GM06990 (cell line): ENCODE measurements at places on chromosomes 2 and 18.
A peak's percentile ranks its signal among the peaks of the same experiment; 100 is the strongest.

DNA sequence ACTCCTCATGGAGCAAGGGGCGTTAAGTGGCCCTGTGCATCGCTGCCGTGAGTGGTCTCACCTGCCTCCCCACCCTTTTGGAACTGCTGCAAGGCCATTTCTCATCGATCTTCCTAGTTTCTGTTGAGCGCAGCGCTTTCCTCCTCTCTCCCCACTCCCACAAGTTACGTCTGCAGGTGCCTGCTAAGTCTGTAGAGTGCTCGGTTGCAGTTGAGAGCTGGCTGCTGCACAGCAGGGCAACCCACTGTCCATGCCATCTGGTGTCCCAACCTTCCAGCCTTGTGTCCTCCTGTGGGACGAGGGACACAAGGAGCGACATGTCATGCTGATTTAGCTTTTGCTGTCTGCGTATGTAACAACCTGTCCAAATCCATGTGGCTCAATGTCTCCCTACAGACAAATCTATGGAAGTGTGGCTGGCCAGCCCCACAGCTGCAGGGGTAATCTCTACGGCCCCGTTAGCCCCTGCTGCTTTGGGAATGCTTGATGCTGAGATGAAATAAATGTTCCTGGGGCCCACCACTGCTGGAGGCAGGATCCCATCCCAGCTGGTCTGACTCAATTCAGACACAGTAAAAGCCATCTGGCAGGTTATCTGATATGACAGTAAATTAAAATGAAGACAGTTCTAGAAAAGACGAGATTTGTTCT, 68.1 kb upstream of the TCF7L1 start:
- DNase-seq = no peak

DNA sequence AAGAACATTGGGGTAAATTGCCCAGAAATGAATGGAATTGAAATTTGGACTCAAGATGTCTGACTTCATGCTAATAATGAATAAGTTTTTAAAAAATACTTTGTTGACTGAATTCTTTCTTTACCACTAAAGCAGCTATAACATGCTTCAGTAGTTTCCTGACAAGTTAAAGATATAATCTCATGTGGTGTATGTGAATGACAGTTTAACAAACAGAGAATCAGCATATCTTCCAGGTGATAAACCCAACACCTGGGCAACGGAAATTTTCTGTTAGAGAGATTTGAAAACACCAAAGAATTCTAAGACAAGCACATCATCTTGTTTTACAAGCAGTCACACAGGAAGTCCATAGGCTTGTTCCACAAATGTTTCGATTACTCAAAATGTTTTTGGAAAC, 372.6 kb upstream of the VRK2 start:
- DNase-seq = no peak

DNA sequence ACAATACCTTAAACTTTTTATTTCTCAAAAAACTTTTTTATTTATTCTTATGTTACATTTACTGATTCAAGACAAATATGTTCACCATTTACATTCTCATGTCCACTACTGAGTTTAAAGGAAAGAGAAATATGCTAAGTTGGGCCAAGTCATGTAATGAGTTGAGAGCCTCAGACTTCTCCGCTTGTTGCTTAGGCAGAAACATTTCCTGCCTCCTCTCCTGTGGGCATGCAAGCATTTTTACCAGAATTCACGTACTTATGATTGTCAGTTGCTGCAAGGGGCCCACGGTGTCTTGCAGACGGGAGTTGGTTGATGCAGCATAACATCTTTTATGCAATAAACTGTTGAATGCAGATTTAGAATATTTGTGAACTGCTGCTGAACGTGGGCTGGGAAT, 51.8 kb downstream of the MYO1B start:
- DNase-seq = no peak

DNA sequence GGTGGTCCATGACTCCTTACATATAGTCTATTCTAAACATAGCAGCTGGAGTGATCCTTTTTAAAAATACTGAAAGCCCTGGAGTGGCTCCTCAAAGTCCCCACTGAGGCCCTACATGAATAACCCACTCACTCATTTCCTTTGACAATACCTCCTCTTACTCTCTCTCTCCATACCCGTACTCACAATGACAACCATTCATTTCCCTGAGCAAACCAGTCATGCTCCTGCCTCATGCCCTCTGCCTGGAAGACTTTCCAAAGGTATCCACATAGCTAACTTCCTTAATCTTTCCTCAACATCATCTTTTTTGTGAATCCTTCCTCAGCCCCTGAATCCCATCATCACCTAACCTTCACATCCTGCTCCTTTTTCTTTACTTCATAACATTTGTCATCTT, 102.6 kb downstream of the BAZ2B start:
- DNase-seq = no peak

DNA sequence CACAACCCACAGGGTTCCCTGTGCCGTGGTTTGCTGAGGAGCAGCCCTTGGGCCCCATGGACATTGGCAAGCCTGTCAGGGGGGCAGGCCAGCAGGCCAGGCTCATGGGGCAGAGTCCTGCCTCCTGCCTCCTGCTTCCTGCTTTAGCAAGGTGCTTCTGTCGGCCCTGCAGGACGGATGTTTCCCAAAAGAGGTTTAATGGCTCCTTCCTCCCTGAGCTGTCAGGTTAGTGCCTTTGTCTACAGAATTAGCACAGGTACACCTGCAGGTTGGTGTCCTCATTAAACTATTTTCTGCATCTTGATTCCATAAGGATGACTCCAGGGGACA, 152.3 kb downstream of the TTC32 start:
- DNase-seq = no peak

GRCh38 chr2:161146996-161147395, 13.2 kb upstream of the TANK start:
- no peak for DNase-seq

- no peak for DNase-seq
These were observed 17.5 kb upstream of the DRC1 start for GRCh38 chr2:26384183-26384582.

GRCh38 chr2:38146275-38146906, 70.4 kb upstream of the CYP1B1 start:
- peak; percentile 71 for DNase-seq

DNA sequence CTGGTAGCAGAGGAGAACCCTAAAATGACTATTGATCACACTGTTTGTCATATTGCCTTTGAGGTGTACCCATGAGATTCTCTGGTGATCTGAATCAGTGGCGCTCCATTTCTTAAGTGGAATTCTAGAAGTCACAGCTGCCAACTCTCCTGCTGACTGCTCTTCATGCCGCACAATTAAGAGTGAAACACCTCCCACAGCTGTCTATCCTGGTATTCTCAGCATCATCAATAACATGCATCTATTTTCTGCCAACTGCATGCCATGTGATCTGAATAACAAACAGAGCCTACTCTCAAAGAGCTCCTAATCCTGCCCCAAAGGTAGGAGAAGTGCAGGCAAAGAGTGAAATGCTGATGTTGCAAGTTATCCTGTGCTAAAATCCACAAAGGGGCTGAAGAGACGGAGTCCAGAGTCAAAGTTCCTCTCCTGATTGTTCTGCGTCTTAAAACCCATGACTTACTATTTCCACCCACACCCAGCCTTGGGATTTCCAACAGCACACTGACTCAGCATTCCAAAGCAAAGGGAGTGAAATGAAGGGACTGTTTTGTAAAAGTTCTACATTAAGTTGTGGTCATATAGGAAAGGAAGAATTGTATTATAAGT, 13.7 kb upstream of the DAPL1 start:
- DNase-seq = no peak

- DNase-seq = no peak
These were observed 330.1 kb downstream of the TDRD15 start for GRCh38 chr2:21453723-21454450.

DNA sequence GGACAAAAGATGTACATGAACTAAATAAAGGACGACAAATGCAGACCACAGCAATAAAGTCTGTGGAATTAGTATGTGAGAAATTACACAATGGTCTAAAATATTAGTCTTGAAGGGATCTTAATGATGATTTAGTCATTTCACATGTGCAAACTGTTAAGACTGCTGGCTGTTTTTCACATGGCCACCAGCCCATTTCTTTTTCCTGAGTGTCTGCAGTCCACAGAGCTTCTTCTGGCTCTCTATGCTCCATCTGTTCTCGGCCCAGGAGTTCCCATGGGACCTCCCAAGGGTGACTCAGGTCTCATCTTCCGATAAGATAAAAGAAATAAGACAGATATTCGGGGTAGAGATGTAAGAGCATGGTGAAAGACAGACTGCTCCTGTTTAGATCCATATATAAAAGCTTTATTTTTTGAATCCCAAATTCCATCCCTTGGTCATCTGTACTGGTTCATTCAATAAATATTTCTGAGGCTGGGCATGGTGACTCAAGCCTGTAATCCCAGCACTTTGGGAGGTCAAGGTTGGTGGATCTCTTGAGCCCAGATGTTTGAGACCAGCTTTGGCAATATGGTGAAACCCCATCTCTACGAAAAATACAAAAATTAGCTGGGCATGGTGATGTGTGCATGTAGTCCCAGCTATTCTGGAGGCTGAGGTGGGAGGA, 20.1 kb downstream of the IL1RL1 start:
- DNase-seq = no peak

DNA sequence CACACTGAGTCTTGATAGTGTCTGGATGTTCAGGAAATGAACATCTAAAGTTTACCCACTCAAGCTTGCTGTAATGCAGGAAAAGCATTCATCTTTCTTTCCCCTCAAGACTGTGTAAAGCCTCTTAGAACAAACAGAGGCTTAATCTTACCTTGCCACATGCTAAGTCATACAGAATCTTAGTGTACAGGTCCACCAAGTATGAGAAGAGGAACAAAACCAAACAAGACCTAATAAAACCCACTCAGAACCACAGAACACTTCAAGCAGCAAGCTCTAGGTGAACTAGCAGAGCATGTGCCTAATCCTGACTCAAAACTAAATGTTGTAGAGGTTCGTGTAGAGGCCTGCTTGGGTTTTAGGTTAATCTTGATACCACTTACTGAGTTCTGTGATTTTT, 97.6 kb downstream of the SPTBN1 start:
- no peak for DNase-seq

GRCh38 chr2:262117-262516, 1.7 kb downstream of the SH3YL1 start:
- DNase-seq = no peak

DNA sequence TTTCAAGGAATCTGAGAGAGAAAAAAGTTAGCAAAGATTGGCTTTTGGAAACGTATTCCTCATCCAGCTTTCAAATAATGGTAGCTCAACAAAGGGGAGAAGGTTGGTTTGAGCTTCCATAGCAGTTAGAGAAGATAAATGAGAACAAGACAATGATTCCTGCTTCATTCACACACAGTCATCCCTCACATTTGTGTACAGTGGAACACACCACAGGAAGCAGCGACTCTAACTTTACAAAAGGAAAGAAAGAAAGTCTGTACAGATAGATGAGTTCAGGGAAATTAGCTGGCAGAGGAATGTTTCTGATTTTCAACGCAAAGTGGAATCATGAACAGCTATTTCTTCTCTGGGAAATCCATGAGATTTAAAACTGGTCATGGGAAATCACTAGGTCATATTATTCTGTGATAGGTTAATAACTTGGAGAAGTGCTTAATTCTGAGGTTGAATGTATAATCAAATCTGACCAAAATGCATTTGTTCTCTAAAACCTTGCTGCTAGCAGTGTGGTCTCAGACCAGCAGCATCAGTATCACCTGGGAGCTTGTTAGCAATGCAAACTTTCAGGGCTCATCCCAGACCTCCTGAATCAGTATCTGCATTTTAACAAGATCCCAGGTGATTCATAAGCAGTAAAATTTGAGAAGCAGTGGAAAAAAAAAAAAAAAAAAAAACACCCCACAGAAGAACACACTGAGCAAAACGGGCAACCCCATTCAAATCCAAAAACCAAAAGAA, 112.0 kb downstream of the GRB14 start:
- no peak for DNase-seq

DNA sequence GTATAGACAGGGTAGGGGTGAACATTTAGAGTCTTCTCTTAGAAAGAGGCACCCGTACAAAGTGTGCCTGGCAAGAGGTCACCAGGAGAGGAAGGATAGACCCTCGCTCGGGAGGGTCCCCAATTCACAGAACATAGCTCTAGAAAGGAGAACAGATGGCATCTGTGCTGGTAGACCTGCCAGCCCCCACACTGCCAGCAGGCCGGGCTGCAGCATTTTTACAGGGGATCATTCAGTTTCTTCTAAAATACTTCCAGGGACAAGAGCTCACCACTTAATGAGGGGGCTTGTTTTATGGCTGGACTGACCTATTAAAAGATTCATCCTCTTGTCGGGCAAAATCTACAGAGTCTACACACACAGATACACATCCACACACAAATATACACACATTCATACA, 149.9 kb downstream of the SEPTIN10 start:
- no peak for DNase-seq

DNA sequence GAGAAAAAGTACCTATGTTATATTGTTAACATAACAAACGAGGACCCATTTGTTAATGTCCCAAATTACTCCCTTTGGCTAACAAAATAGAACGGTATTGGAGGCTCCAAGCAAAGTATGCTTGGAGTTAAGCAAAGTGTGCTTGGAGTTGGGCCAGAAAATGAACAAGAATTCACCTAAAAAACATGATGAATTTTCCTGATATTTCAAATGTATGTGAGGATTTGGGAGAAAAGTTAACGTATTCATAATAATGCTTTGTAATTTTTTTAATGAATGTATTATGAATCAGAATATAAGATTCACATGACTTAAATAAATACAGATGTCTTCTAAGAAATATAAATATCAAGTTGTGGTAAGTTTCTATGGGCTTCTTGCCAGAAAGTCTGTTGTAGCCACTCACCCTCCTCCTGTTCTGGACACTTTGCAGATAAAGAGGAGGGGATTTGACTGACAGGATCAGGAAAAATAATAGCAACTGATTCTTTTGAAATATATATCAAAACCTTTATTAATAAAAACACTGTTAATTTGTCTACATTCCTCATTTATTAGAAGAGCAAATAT, 423.7 kb upstream of the MMADHC start:
- DNase-seq = no peak

GRCh38 chr2:189516546-189516945, 64.0 kb downstream of the SLC40A1 start:
- no peak for DNase-seq

DNA sequence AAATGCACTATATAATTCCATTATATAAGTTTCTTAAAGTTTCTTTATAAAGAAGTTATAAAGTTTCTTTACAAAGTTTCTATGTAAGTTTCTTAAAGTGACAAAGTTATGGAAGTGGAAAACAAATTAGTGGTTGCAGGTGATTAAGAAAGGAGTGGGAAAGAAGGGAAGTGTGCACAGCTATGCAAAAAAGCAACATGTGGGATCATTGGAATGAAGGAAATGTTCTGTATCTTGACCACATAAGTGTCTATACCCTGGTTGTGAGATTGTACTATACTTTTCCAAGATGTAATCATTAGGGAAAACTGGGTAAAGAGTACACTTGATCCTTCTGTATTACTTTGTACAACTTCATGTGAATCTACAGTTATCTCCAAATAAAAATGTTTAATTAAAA, 1541.1 kb downstream of the LRP1B start:
- DNase-seq = no peak

DNA sequence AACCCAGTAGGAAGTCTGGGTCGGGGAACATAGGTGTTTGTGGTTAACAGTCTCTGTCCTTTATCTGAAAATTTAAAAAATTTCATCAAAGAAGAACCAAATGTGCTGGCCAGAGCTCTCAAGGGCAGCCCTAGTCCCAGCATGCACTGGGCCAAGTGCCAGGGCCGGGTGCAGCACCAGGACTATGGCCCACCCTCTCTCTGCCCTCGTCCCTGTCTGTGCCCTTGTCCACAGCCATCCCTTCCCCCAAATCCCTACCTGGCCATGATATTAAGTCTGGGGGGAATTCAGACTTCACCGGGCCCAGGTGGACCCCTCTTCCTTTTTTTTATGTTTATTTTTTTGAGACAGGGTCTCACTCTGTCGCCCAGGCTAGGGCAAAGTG, 14.4 kb upstream of the ZFP36L2 start:
- DNase-seq = no peak
